ENCODE measurements at places on chromosomes 3 and 15.

GRCh38 chr15:39453620-39454019, 127.3 kb upstream of the THBS1 start:
- DNase-seq: no peak

DNA sequence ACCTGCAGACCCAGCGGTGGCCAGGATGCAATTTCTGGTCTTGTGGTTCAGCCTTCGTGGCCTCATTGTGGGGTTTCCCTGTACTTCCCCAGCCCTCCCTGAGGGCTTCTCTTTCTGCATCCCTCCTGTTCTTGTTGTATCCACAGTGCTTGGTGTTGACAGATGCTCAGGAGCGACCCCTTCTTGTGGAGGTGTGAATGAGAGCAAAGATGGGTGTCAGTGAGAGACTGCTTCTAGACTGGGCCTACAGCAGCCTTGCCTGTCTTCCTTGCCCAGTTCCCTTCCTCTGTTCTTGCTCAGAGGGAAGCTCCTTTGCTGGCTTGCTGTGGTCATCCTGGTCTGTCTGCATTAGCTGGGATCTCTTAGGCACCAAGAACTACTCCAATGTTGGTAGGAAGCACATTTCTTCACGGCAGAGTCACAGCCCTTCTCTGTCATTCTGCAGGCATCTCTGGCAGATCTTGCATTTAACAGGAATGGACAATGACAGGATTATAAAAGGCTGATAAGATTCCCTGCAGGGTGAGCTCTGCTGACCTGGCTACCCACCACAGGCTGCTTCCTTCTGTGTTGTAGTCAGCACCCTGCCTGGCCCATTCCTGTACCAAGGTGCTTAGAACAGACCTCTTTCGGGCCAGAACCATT, 317.8 kb upstream of the C2CD4B start:
- DNase-seq: no peak

DNA sequence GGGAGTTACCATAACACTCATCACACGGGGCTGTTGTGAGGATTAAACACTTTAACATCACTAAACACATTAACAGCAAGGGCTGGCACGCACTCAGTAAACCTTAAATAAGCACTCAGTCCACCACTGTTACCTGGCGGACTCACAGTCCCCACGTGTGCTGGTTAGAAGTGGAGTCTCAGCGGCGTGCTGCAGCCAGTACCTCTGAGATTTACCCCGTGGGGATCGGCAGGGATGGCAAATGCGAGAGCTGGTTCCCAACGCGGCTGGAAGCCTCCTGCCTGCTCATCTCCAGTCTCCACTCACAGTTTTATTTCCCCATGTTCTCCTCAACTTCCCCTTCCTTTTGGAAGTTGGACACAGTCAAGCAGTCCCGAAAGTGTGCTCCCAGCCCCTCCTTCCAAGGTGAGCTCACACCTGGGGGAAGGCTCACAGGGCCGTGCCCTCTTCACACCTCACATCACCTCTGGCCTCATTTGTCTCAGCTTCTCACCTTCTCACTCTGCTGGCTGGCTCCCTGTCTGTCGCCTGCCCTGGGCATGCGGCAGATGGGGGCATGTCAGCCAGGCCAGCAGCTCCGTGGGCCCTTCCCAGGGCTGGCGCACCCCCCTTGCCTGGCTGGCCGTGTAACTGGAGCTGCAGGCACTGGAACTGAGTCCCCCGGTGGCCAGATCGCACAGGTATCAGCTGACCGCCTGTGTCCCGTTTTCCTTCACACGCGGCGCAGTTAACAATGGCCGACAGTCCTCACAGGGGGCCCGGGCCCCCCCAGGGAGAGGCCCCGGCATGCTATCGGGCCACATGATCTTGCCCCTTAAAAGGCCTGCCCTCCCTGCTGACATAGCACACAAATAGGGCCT, 87.1 kb downstream of the WNT7A start:
- DNase-seq: no peak

GRCh38 chr15:50641318-50641717, 45.3 kb downstream of the TRPM7 start:
- DNase-seq: no peak

GRCh38 chr3:48456456-48456855, 9.9 kb downstream of the ATRIP start:
- no peak for DNase-seq

DNA sequence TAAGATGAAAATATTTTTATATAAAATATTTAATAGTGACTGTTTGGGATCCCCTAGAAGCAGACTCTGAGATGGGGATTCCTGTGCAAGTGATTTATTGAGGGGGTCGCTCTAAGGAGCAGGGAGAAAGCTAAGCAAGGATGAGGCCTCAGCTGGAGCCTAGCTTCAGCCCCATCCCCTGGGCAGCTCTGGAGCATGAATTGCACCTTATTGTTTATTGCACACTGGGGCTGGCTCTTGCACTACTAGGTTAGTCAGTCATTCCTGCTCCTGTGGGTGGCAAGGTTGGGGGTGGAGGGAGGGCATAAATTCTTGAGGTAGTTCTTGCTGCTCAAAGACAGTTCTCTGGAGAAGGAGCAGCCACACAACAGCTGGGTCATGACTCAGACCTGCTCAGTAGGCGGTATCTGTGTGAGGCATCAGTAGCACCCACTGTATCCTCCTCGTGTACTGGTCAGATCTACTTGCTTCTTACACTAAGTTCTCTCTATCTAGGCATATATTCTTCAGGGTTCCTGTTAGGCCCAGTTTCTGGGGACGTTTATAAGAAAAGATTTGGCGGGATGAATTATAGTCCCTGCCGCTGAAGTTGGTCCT, 27.2 kb upstream of the TNFSF10 start:
- DNase-seq: no peak

- no peak for DNase-seq
Observed at GRCh38 chr15:62147551-62147950, 17.5 kb downstream of the C2CD4B start.

DNA sequence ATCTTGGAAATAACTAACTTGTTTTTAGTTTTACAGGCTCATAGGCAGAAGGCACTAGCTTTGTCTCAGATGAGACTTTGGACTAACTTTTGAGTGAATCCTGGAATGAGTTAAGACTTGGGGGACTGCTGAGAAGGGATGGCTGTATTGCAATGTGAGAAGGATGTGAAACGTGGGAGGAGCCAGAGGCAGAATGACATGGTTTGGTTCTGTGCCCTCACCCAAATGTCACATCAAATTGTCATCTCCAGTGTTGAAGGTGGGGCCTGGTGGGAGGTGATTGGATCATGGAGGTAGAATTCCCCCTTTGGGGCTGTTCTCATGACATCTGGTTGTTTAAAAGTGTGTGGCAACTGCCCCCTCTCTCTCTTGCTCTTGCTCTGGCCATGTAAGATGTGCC, 28.8 kb upstream of the CCDC50 start:
- no peak for DNase-seq

- DNase-seq: no peak
Observed at GRCh38 chr3:53051929-53052328, 6.1 kb upstream of the SFMBT1 start.

DNA sequence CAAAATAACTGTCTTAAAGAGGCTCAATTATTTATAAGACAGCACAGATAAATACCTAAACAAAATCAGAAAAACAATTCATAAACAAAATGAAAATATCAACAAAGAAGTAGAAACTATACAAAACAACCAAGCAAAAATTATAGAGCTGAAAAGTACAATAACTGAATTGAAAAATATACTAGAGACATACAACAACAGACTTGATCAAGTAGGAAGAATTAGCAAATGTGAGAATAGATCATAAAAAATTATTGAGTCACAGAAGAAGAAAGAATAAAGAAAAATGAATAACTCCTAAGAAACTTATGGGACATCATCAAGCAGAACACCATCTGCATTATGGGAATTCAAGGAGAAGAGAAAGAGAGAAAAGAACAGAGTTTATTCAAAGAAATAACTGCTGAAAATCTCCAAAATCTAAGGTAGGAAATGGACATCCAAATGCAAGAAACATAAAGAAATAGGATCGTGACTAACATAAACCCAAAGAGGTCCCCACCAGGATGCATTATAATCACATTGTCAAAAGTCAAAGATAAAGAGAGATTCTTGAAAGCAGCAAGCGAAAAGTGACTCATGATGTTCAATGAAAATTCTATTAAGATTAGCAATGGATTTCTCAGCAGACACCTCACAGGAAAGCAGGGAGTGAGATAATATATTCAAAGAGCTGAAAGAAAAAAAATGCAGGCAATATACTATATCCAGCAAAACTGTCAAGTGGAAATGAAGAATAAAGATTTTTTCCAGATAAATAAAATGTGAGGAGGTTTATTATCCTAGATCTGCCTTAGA, 85.9 kb downstream of the DCLK3 start:
- no peak for DNase-seq

- no peak for DNase-seq
Observed at GRCh38 chr15:67070150-67070549, 4.7 kb downstream of the SMAD3 start.

GRCh38 chr3:133271539-133271938, 128.3 kb upstream of the BFSP2 start:
- DNase-seq: no peak
